ENCODE measurements at places on chromosomes 7 and 10.

- DNase-seq: no peak
These were observed 177.0 kb upstream of the SP8 start for GRCh38 chr7:20963556-20964280.

GRCh38 chr7:81492240-81492639 lies 277.6 kb downstream of the HGF start:
- DNase-seq: no peak

DNA sequence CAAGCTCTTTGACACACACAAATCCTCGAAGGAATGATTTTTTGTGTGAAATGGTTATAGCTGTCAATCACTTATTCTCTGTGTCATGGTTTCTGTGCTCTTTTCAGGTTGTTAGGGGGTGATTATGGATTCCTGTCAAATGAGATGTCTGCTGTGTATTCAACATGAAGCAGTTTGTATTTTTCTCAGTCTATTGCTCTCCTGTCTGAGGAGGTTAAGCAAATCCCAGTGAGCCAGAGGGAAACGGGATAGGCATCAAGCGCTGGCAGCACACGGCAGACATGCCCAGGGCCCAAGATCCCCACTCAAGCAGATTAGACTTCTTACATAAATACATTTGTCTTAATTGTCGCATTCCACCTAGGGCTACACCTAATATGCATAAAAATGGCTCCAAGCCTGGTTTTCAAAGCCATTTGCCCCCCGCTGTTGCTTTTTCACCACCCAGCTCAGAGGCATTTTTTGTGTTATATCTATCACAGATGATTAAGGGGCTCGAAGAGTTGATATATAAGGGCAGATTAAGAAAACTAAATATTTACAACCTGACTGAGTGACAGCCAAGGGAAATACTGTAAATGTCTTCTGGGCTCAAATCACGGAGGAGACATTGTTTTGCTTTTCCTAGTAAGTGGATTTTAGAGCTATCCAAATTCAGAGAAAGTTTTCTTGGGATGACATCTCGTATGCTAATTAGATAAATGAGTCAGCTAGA lies 192.7 kb upstream of the LRGUK start:
- no peak for DNase-seq

- no peak for DNase-seq
These were observed 10.7 kb upstream of the FAM13C start for GRCh38 chr10:59373071-59373470.

GRCh38 chr10:87826653-87827052 lies 8.6 kb upstream of the ATAD1 start:
- no peak for DNase-seq

DNA sequence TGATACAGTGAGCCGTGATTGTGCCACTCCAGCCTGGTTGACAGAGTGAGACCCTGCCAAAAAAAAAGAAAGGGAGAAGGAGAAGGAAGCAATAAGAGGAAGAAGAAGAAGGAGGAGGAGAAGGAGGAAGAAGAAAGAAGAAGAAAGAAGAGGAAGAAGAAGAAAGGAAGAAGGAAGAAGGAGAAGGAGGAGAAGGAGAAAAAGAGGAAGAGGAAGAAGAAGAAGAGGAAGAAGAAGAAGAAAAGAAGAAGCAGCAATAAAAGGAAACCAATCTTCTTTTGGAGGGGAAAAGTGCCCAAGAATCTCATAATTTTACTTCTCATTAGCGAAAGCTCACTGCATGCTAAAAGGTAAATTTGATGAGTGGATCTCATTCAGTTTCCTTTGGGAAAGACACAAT lies 85.7 kb upstream of the GLCCI1 start:
- DNase-seq: no peak

- no peak for DNase-seq
These were observed 177.7 kb downstream of the SLC25A13 start for GRCh38 chr7:96144260-96144526.

DNA sequence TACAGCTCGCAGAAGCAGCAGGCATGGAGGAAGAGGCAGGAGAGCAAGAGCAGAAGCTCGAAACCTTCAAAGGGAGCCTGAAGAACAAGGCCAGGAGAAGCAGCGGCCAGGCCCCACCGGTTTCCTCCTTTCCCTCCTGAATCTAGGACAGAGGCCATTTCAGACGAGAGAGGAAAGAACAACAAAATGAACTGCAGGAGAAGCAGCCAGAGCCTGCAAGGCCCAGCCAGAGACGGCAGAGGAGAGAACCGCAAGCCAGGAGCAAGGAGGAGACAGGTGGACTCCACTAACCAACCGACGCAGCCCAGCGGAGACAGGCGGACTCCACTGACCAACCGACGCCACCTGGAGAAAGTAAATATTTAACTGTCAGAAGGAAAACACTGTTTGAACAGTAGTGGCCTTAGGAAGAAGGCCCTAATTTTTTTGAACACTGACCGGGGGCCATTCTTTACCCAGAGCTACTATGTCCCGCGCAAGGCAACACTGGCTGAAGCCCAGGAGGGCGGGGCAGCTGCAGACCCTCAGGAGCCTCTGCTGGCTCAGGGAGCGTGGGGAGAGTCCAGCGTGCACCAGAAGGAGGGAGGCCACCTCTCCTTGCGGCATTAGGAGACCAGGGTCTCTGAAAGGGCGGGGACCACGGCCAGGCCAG lies 559.2 kb downstream of the PTPRN2 start:
- DNase-seq: no peak

DNA sequence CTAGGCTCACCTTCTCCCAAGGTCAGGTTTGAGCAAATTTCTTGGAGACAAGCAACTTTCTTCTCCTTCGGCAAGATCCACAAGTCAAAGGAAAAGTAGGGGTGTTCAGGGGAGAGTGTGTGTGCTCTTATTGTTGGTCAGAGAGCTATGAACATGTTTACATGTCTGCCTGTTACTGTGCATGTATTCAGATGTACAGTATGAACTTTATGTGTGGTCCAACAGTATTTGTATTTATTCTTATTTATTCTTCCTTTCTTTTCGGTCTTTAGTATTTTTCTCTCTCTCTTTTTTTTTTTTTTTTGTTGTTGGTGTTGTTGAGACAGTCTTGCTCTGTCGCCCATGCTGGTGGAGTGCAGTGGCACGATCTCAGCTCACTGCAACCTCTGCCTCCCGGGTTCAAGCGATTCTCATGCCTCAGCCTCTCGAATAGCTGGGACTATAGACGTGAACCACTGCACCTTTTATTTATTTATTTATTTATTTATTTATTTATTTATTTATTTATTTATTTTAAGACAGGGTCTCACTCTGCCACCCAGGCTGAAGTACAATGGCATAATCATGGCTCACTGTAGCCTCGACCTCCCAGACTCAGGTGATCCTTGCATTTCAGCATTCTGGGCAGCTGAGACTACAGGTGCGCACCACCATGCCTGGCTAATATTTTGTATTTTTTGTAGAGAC lies 38.2 kb downstream of the PLAU start:
- DNase-seq: no peak

DNA sequence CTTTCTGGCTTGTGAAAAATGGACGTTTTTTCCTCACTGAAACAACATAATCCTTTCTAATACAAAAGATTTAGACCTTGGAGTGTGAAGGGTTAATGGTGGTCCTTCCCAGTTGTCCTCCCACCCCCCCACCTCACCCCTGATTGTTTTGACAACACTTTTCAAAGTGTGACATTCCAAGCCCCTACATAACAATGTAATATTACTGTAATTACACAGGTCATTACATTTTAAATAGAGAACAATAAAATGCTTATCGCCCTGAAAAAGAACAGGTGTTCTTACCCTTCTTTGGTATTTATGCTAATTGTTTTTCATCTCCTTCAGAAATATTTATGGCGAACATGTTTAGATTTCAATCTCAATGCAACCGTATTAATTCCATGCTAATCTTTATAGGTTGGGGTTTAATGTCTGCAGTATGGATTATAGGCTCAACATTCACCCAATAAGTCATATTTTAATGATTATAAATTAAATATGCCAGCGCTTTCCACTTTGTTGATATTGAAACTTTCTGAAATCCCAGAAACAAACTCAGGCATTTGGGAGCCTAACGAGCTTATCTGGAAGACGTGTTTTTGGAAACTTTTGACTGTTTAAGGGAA lies 5.0 kb downstream of the TCF7L2 start:
- no peak for DNase-seq

DNA sequence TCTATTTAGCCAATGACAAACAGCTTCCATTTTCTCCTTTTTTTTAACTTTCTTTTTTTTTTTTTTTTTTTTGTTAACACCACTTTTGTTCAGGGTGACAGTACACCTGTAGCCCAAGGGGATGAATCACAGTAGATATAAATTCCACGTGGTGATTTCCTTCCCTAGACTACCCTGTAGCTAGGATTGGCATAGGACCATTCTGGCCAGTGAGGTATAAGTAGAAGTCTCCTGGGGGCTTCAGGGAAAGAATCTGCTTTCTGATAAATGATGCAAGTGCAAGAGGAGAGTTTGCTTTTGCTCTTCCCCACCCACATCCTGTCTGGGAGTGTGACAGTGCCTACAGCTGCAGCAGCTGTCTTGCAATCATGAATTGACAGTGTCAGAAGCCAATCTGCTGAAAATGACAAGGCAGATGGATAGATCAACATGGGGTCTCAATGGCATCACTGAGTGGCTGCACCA lies 63.2 kb upstream of the TOMM7 start:
- DNase-seq: peak; percentile 85

DNA sequence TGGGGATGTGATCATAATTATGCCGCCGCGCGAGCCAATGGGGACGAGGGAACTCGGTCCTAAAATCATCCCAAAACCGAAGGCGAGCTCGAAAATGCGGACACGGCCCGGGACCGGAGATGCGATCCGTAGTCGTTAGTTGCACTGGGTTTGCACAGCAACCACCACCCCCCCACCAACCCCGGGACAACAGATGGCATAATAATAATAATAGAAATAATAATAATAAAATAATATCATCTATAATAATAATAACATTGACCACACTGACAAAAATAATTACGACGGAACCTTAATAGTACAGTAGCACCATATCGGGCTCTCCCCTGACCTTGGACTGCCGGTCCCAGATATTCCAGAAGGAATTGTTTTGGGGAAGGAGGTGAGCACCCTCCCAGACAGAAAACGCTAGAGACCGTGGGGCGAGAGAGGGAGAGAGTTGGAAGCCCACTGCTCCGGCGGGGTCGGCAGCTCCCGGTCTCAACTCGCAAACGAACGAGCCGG lies 1.1 kb upstream of the EMX2 start:
- DNase-seq: no peak

- no peak for DNase-seq
These were observed 80.9 kb upstream of the DYNC1I1 start for GRCh38 chr7:95691464-95691863.

GRCh38 chr7:85081392-85081791 lies 105.5 kb downstream of the SEMA3D start:
- DNase-seq: no peak

DNA sequence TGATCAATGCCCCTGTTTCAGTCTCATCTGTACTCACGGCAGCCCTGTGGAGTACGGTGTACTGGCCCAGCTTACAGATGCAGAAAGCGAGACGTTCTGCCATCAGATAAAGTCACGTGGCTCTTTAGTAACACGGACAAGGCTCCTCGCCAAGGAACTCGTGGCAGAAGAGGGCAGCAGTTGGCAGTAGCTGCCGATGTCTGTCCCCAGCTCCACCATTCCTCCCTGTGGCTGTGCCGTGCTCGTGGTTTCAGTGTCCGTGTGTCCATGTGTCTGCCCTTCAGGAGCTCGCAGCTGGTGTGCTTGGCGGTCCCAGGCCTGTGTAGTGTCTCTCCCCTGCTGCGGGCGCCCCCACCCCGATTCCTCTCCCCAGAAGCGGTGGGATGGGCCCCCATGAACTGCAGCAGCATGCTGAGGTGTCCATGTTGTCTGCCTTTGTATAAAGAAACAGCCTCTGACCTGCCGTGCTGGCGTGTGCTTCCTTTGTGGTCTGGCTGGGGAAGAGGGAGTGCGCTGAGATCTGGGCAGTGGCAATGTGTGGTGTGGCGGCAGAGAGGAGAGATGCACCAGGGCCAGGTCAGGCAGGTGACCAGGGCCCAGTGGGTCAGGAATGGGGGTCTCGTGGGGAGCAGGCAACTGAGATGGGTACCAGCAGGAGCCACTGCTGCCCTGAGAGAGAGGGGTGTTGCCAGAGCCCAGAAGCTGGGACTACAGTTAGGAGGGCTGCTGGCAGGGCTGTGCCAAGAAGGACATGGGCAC lies 9.8 kb downstream of the RHBDD2 start:
- no peak for DNase-seq

DNA sequence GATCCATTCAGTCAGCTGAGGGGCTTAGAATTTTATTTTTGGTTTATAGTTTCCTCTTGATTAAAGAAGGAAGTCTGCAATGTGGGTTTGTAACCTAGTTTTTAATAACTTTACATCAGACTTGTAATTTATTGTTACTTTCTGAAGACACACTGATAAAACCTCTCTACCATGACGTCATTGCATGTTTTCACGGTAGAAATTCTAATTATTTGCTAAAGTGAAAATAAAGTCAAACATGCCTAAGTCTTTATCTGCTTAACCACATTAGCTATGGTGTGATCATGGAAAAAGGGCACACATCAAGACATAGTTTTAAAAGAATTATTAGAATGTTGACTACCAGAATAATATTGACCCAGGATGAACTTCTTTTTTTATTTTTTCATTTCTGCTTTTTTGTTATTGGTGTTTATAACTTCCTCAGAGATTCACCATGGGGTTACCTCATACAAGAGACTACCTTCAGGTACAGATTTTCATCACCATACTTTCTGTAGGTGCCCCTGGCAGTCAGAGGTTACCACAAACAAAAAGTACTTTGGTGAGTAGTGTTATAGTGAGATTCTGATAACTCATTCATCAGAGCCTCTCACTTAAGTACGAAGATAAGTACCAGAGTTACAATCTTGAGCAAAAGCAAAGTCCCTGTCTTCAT lies 7.0 kb upstream of the PANK1 start:
- no peak for DNase-seq

GRCh38 chr7:117623606-117624005 lies 143.8 kb downstream of the CFTR start:
- no peak for DNase-seq

GRCh38 chr7:42734568-42734967 lies 177.3 kb downstream of the C7orf25 start:
- DNase-seq: no peak

DNA sequence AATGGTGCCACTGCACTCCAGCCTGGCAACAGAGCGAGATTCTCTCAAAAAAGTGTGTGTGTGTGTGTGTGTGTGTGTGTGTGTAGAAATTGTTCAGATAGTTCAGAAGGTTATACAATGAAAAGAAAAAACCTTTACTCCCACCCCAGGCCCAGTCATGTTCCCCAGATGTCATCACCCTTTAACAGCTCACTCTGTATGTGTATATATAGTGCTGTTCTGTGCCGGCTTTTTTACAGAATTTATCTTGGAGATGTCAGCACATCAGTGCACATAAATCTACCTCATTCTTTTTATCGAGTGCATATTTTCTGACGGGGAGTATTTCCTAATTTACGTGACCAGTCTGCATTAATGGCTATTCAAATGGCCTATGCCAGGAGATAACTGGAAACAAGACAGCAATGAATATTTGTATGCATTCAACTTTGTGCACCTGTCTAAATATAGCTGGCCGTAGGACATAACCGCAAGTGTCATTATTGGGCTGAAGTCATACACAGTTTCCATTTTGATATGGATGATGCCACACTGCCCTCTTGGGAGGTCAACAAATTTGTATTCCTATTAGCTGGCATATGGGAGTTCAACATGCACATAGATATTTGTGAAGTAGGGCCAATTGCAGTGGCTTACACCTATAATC lies 11.7 kb downstream of the NIPSNAP2 start:
- DNase-seq: no peak

- DNase-seq: no peak
These were observed 144.7 kb downstream of the SPAG6 start for GRCh38 chr10:22489975-22490374.

GRCh38 chr10:67969875-67970274 lies 85.4 kb downstream of the SIRT1 start:
- DNase-seq: no peak
